Neural progenitor cell (in vitro differentiated cells): ENCODE measurements at places on chromosomes 2 and 18.

DNA sequence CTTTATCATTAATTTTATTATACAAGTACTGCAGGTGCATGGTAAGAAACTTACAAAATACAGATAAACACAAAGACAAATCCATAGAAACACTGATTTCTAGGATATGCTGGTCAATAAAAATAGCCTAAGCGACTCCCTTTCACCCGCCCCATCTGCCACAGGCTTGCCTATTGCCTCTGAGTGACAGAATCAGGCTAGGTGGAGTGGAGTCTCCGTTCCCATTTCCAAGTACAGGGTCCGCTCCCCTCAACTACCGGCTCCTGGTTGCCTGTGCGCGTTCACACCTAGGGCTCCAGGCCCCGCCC is 201 bp upstream of the TRAPPC12 start:
- no peak for DNase-seq

DNA sequence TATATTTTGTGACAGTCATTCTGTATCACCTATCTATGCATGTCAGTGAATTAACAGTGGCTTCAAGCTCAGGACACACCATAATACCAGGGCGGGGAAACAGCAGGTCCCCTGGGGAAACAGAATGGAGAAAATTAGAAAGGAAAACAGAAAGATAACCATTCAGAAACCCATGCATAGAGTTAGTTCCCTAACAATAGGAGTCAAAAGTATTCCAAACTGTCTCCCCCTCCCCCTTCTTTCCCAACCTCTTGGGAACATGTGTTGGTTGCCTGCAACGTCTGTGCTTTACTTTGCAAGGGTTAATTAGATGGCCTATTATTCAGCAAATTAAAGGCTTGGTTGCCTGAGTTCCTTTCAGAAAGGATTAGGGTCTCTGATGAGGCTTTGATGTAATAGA is 176.4 kb downstream of the MYO3B start:
- peak; percentile 94 for DNase-seq

DNA sequence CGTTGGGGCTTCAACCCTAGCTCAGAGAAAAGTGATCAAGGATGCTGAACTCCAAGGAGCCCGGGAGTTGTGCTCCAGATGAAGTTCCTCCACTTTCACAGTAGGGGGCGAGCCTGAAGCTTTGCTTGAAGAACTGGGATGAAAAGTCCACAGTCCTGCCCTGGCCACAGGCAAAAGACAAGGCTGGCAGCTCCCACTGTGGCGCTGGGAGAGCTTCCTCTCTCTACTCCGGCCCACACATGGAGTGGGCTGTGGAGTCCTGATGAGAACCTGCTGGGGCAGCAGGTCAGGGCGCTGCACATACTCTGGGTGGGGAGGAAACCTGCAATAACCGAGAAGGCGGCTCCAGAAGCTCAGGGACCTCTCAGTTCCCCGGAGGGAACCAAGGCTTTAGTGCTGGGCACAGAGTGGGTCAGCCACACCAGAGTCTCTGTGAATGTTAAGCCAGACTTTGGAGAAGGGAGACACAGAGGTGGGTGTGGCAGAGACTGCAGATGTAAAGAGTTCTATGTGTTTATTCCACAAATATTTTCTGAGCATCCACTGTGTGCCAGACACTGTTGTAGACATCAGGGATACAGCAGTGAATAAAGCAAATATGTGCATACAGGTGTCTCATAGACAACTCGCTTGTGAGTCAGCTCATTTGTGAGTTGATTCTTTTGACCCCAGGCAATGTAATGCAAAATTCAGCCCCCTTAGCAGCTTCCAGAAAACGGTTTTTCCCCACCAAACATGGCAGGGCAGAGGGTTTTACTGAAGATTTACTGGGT is 48.0 kb upstream of the MRPL33 start:
- DNase-seq: peak; percentile 89

- DNase-seq: peak; percentile 62
These were observed 202.1 kb downstream of the RNF144A start for GRCh38 chr2:7119132-7119835.

DNA sequence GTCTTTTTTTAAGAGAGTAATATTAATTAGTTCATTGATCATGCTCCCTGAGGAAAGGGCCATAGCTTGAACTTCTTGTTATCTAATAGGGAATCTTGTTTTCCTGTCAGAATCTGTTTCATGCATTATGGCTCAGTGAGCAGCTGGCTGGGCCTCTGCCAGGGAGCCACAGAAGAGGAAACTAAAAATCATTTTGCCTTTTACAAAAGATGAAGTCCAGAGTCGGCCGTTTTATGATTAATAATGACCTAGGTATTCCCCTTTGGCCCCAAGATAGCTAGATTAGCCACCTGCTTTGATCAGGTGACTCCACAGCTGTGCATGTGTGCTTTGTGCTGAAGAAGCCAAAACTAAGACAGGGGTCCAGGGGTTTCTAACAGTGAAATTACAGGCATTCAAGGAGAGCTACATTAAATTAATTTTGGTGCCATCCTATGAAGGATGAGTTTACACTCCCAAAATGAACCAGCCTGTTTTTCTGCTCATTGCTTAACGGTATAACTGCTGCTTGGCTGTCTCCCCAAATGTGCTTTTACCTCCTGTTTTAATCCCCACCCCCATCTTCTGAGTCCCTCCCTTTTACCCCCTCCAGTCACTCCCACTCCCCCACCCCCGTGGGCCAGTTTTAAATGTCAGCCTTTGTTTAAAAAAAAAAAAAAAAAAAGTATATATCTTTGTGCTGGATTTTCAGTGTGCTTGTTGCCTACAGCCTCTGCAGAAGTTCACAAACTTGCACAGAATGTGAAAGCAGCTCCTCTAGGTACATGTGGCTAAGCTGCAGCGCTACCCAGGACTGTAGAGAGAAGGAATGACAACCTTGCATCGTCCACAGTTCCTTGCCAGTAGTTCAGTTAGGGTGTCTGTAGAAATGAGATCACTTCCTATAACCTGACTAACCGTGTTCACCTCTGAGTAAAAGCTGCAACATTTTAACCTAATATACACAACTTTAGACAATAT is 93.1 kb downstream of the CABLES1 start:
- no peak for DNase-seq

- DNase-seq: no peak
These were observed 86.5 kb downstream of the MYO3B start for GRCh38 chr2:170264522-170264860.

DNA sequence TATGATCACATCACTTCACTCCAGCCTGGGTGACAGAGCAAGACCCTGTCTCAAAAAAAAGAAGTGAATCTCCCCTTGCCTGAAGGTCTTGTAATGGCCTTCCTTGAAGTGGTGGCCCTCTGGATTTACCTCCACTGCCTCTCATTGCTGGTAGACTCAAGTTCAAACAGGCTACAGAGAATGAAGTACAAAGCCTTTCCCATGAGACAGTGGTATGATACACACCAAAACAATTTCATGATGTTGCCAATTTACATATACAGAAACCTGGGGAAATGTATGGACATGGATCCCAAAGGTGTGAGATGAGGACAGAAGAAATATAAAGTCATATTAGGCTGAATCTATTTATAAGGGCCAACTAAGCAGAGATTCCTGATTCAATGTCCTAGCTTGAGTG is 4.8 kb upstream of the NOTO start:
- no peak for DNase-seq

DNA sequence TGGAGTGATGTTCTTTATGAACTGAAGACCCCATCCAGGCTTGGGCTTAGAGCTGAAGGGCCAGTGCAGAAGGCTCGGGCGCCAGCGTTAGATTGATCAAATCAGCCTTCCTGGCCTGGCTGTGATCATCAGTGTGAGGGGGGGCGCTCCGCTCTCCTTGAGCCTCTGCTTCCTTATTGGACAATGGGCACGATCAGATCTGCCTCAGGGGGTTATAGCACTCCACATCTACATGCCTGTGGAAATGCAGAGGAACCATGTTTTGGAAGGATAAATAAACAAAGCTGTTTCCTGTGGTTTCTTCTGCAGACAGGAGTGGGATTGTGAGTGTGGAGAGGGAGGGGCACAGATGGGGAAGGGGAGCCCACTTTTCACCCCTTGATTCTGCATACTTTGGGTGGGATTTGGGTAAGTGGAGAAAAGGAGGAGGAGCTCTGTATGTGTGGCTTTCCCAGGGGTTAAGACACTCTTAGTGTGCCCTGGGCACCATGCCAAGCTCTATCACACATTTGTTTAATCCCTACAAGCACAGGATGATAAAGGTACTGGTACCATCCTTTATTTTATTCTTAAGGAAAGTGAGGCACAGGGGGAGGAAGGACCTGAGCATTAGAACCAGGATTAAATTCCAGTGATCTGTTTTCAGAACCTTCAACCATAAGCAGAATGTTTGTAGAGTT is 150.5 kb downstream of the EN1 start:
- DNase-seq: no peak

DNA sequence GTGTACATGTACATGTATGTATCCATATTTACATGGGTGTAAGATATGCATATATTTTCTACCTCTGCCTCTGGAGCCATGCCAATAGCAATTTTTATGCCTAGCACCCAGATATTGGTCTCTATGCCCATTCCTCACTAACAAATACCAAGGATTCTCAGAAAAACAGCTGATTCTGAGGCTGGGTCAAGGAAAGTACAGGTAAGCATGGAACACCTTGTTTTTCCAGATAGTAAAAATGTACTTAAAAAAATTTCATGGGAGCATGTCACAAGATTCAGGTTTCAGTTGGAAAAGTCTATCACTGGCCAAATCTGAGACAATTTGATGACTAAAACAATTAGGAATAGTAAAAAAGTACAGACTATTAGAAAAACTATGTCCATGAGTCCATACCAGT is 114.5 kb upstream of the MAPRE2 start:
- no peak for DNase-seq

DNA sequence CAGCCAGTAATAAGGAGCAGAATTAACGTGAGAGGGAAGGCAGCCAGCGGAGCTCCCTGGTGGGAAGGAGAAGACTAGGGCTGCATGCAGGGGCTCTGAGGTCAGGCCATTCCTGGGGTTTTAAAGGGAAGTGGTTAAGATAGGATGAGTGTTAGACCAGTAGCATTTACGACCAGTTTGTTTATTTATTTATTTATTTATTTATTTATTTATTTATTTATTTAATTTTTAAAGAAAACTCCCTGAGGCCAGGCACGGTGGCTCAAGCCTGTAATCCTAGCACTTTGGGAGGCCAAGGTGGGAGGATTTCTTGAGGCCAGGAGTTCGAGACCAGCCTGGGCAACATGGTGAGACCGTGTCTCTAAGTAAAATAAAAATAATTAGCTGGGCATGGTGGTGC is 152.8 kb downstream of the FHOD3 start:
- DNase-seq: no peak

GRCh38 chr2:133271105-133271504 is 297.2 kb downstream of the NCKAP5 start:
- no peak for DNase-seq

DNA sequence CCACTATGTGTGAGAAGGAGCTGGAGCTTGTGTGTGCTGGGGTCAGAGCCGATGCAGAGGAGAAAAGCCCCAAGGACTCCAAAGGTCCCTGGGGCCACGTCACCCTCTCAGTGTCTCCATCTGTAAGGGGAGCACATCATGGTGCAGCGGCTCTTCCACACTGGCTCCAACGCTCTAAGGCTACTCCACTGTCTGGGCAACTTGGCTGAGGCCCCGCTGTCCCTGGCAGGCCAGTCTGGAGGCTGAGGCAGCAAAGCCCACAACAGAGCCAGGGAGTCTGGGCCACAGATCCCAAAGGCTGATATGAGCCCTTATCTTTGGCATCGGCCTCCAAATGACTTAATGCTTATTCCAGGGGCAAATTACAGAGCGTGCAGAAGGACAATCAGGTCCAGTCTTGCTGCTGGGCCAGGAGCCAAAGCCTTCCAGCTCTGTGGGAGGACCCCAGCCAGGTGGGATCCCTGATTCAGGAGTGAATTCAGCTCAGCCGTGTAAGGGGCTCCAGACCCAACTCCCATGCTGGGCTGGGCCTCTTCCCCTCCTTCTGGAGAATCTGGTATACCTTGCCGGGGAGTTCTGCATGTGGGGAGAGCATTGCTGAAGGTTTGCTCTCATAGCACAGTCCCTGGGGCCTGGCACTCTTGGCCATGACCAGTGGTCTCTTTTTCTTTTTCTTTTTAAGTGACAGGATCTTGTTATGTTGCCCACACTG is 1.8 kb upstream of the DUSP2 start:
- no peak for DNase-seq

GRCh38 chr2:66565291-66565690 is 130.4 kb downstream of the MEIS1 start:
- DNase-seq: no peak

GRCh38 chr2:216713691-216714336 is 18.5 kb upstream of the IGFBP5 start:
- DNase-seq: no peak

DNA sequence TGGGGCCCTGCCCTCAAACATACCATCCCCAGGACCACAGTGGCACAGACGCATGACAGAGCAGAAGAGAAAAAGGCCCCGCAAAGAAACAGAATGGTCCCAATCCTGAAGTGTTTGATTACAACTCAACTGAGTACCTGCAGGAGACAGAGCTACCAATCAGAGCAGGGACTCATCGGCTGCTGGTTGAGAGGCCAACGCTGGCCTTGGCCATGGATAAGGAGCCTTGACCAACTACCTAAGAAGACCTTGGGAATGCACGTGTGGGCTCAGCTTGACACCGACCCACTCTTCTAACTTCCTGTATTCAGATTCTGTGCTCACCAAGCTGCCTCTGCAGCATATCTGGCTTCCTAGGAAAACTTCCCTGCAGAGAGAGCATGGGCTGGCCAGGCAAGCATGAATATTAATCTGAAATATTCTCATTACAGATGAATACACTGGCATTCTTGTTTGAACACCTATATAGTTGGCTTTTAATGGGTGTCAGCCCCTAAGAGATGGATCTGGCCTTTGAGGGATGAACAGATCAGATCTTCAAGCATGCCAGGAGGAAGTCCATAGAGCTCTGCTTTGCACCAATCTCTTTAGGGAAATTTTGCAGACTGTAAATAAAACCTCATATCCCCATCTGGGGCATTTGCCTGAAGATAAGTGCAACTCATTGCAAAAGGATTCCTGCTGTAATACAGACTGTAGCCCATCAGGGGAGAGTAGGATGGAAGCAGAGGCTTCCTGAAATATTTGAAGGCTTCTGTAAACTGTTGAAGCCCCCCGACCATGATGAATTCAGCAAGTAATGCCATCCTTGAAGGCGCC is 135.4 kb downstream of the BCL2 start:
- no peak for DNase-seq

GRCh38 chr18:53126210-53126609 is 786.2 kb downstream of the DCC start:
- DNase-seq: no peak

DNA sequence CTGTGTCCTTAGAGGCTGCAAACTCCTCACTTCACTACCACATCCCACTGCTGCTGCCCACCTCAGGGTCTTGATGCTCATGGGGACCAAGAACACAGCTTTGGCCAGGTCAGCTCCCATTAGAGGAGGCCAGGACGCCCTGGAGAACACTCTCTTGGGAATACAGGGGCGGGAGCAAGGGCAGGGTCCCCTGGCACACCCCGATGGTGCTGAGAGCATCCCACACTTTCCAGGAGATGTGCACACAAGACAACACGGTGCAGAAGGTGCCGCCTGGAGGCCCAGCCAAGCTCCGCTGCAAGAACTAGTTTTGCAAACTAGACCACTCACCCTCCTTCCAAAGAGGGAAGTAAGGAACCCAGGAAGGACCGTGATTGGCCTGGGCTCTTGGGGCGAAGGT is 304.4 kb upstream of the SALL3 start:
- DNase-seq: no peak
